Stimulated activated CD8-positive, alpha-beta memory T cell treated with anti-CD3 and anti-CD28 coated beads, Interleukin-7, amount 100 ng/mL, for 24 hours (primary cell): ENCODE measurements at places on chromosomes 5 and 9.

DNA sequence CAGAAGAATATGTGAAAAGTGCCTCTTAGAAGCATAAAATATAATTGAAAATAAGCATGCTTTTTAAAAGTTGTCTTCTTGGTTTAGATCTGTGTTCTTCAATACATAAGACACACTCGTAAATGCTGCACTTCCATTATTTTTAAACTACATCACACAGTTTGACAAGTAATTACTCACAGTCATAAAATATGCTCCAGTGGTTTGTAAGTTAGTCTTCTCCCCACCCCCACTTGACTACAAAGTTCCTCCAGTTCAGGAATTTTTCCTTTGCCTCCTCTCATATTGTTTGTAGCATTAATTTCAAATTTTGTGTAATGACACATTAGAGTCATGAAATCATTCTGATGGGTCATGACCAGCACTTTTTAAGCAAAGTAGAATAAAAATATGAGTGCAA lies 60.3 kb upstream of the PTGER4 start:
- DNase-seq = no peak

DNA sequence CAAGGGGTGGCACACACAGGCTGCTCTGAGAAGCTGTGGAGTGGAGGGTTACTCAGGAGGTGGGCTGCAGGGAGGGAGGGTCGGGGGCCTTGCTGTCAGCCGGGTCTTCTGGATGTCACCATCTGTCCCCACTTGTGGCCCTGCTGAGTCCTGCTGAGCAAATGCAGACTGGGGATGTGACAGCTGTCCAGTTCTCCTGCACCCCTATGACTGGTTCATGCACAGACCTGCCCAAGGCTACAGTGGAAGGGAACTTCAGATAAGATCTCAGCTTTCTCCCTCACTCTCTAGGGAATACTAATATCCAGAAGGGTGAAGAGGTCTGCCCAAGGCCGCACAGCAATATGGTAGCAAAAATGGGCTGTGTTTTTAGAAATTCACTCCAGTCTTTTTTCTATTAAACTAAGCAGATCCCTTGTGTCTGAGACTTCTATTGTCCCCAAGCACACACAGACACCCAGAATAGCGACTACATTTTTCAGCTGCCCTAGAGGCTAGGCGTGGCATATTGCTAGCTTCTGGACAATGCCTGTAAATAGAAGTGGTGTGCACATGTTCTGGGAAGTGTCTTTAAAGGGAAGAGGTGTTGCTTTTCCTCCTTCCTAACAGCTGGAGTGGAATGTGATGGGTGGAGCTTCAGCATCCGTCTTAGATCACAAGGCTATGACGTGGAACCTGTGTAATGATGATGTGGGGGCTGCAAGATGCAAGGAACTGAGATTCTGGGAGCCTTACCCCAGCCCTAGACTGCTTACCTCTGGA lies 51.1 kb upstream of the TBC1D2 start:
- no peak for DNase-seq

DNA sequence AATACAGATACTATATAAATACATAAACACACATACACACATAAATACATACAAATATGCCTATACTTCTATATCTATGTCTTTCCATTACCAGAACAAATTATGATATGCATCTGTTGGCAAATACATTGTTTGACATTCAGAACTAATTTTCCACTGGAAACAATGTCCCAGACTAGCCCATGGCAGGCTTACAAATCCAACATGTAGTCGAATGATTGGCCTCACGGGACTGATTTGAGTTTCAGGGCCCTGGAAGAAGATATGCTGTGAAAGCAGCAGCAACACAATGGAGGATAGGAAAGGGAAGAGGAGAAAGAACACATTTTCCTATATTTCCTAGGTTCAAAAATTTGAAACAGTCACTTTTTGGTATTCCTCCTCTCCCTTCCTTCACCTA lies 881.1 kb upstream of the DMAC1 start:
- no peak for DNase-seq

GRCh38 chr9:132048201-132048600 lies 31.5 kb downstream of the MED27 start:
- no peak for DNase-seq

DNA sequence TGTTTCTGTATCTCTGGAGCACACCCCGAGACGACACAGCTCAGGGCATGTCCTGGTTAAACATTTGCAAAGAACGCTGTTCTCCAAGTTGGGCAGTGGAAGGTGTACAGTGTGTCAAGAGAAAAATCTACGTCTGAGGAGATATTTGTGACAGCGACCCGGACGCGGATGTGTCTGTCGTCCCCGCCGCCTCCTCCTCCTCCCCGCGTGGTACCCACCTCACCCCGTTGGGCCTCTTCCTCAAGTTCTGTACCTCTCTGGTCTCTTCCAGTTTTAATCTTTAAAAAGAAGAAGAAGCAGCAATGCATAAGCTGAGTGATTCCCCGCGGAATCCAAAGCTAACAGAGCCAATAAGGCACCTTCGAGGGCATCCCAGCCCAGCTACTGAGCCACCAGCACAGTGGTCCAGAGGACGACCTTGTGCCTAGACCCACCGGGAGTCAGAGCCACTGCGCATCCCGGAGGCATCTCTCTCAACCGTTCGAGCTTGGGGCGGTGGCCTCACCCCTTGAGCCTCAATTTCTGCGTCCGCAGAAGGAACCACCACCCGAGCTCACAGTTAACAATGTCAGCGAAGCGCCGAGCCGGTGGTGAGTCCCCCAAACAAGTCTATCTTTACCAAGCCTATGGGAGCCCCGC lies 467 bp downstream of the C9orf78 start:
- DNase-seq = no peak

- no peak for DNase-seq
Measured at GRCh38 chr5:124797665-124798087, 51.2 kb upstream of the ZNF608 start.

DNA sequence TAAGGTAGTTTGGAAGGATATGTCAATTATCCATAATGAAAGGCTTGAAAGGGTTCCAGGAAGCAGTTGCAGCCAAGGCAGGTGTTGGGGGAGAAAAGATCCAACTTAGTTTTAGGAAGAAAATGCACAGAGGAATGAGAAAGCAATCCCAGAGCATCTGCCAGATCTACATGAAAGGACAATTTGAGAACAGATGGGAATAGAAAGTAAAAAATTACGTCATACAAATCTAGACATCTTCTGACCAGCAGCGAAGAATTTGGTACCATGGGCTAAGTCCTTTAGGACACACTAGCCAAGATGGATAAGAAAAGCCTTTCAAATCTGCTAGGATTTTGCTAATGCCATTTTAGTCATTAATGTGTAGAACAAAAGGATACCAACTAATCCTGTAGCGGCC lies 244.1 kb upstream of the PRR16 start:
- no peak for DNase-seq

GRCh38 chr9:78510035-78510434 lies 213.1 kb downstream of the PSAT1 start:
- DNase-seq = no peak

- no peak for DNase-seq
Measured at GRCh38 chr5:123382252-123382651, 41.0 kb downstream of the CEP120 start.

- no peak for DNase-seq
Measured at GRCh38 chr5:72633041-72633445, 125.8 kb upstream of the ZNF366 start.

- no peak for DNase-seq
Measured at GRCh38 chr9:125241863-125242739, 958 bp upstream of the HSPA5 start.

DNA sequence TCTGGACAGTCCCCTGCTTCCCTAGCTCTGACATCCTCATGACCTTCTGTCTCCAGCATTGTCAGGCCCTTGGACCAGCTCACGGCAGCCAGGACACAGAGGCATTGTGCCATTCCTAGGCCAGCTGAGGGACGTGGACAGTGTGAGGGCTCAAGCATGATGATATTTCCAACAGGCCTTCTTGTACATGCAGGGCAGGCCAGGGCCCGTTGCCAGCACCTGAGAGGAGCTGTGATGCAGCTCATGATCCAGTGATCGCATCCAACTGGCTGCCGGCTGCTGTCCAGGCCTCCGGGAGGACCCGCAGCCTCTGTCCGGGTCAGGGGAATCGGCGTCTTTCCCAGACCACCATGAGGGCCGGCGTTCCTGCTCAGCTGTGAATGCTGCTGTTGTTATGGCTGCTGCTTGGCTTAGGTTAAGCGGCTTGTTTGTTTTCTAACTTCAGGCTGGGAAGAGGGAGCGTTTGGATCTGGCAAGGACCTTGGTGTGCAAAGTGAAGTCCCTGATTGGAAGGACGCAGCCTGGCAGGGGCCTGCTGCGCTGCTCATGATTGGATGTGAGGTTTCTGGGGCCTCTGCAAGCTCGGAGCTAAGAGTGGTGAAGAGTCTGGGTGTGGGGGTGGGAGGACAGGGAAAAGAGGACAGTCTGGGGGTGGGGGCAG lies 53.8 kb downstream of the PDZD2 start:
- DNase-seq = no peak

DNA sequence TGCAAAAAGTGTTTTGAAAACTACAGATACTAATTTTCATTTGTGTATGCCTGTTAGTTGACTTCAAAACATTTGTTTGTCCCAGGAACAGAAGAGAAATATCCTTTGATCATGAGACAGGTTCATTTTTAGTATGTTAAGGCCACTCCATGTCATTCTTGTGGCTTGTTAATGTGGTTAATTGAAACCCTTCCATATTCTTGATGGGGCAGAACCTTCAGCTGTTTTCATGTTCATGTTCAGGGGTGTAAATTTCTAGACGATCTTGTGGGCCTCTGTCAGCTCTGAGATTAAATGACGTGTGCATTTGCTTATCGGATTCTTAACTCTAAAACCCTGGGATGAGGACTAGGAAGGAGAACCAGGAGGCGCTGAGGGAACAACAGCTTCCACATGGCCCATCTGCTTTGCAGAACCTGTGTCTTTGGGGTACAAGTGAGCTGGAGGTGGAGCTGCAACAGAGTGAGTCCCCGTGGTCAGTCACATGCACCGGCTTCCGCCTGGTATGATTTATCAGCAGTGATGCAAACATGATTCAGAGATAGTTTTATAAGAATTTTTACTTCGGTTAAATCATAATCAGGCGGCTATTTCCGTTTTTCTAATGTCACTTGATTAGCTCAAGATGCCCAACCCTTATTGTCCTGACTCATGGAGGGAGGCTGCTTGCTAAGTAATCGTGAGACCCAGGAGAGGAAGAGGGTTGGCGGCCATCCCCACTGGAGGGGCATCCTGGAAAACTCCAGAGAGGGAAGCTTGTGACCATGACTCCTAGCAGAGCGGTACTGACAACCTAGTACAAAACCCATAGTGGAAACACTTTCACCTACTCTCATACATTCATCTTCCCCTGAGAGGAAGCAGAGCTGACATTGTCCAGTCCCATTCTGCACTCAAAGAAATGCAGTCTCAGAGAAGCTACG lies 138.4 kb downstream of the C9orf152 start:
- no peak for DNase-seq

- no peak for DNase-seq
Measured at GRCh38 chr5:50958852-50959457, 292.5 kb downstream of the PARP8 start.

DNA sequence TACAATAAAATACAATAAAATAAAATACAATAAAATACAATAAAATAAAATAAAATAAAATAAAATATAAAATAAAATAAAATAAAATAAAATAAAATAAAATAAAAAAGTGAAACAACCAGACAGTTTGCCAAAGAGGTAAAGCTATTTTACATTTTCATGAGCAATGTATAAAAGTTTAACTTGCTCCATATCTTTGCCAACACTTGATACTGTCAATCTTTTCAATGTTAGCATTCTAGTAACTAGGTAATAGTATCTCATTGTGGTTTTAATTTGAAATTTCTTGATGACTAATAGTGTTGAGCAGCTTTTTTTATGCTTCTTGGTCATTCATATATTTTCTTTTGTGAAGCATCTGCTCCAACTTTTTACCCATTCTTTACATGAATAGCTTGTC lies 17.3 kb downstream of the TTC33 start:
- DNase-seq = no peak

GRCh38 chr5:119070578-119070827 lies 384 bp upstream of the DMXL1 start:
- no peak for DNase-seq

GRCh38 chr5:170277867-170278281 lies 19.7 kb downstream of the LCP2 start:
- no peak for DNase-seq

DNA sequence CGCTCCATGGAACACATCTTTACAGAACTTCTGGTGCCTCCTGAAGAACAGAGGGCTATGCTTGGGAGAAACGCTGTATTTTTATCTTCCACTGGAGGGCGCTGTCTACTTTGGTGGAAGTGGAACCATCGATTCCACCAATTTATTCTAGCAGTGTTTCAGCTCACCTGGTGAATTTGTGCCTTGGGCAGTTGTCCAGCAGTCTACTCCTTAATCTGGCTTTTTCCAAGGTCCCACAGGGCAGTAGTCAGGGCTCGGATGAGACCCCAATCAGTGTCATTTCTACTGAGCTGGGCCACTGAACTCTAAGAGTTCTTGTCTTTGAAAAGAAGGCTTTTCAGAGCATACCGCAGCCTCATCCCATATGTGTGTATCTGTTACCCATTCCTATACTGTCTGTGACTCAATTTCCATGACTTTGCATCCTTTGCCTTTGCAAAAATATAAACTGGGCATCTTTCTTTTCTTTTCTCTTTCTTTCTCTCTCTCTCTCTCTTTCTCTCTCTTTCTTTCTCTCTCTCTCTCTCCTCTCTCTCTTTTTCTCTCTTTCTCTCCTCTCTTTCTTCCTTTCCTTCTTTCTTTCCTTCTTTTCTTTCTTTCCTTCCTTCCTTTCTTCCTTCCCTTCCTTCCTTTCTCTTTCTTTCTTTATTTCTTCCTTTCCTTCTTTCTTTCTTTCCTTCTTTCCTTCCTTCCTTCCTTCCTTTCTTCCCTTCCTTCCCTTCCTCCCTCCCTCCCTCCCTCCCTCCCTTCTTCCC lies 138.4 kb upstream of the ZNF618 start:
- DNase-seq = no peak

- no peak for DNase-seq
Measured at GRCh38 chr9:96052686-96053085, 177.2 kb downstream of the ERCC6L2 start.

DNA sequence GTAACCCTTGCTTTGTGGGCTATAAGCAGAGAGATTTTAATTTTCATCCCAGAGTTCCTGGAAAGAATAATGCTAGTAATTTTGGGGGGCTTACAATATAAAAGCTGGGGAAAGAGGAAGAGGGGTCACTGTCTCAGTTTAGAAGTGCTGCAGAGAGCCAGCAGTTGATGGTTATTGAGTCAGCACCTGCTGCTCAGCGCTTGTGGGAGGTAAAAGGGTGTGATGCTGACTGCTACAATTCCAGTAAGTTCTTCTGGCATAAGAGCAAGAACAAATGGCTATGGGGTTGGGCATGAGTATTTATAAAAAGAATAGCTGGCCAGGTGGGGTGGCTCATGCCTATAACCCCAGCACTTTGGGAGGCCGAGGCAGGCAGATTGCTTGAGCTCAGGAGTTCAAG lies 88.5 kb downstream of the MAST4 start:
- no peak for DNase-seq

- no peak for DNase-seq
Measured at GRCh38 chr9:135209852-135210251, 122.4 kb downstream of the OLFM1 start.
